ENCODE measurements at places on chromosomes 1 and 21. TPM values are rescaled to one million over a fixed set of nuclear protein-coding genes. Genes with fewer than 3 reads are reported as not detected.

GRCh38 chr1:220804202-220804586 lies 17.5 kb downstream of the MTARC1 start:
- H3K27ac ChIP-seq, result no peak overlapping the region
- H3K4me3 ChIP-seq, result no peak overlapping the region
- DNase-seq, result no peak
- no peaks in the 10 kb centered on the region for H3K4me1 ChIP-seq
- H3K36me3 ChIP-seq, result no peaks in the 10 kb centered on the region
- no peaks in the 10 kb centered on the region for H3K27me3 ChIP-seq

BATF3 gene
- total RNA-seq, result not detected

IL12RB2 gene
- total RNA-seq, result 0.47 TPM

DNA sequence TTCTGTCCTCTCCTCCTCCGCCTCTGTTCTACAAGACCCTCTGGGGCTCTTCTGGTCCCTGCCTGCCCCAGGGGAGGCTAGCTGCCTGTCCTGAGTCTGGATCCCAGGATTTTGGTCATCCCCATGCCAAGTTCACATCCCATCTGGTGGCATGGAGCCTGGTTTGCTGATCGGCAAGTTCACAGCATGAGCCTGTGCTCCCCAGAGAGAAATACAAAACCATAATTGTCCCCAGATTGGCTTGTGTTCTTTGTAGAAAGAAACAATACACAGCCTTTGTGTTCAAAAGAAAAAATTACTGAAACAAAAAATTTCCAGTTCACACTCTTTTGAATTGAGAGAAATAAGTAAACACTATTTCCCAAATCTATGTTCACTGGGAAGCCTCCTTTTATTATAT lies 149.4 kb upstream of the ZC3H12A start:
- H3K27me3 ChIP-seq, result peaks cover 15% of the 10 kb centered on the region
- no peaks in the 10 kb centered on the region for H3K36me3 ChIP-seq
- no peak for DNase-seq
- H3K4me1 ChIP-seq, result no peaks in the 10 kb centered on the region
- H3K4me3 ChIP-seq, result no peak overlapping the region

GRCh38 chr1:15308621-15309027 lies 61.6 kb downstream of the FHAD1 start:
- peak overlapping the region; percentile 97 for H3K27ac ChIP-seq
- no peaks in the 10 kb centered on the region for H3K36me3 ChIP-seq
- DNase-seq, result peak; percentile 28
- H3K27me3 ChIP-seq, result no peaks in the 10 kb centered on the region
- peaks cover 11% of the 10 kb centered on the region for H3K4me1 ChIP-seq

RCSD1 gene
- total RNA-seq, result 0.92 TPM

DNA sequence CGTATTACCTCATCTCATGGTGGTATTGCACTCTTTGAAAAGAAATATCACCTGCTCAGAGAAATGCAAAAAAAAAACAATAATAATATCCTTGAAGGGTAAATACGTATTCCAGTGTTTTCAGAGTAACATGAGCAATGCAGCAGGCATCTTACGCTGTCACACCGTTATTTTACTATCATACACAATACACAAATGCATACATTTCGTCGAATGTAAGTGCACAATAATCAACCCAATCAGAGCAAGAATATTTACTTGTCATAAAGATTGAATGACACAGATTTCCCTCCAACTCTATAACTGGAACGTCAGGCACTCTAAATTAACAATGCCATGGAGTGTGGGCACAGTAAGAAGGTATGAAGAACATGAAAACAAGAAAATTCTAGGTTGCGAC lies 1050.1 kb downstream of the PLA2G4A start:
- no peak for DNase-seq
- no peak overlapping the region for H3K27ac ChIP-seq
- H3K36me3 ChIP-seq, result no peaks in the 10 kb centered on the region
- no peak overlapping the region for H3K4me3 ChIP-seq
- H3K27me3 ChIP-seq, result no peaks in the 10 kb centered on the region
- no peaks in the 10 kb centered on the region for H3K4me1 ChIP-seq

DNA sequence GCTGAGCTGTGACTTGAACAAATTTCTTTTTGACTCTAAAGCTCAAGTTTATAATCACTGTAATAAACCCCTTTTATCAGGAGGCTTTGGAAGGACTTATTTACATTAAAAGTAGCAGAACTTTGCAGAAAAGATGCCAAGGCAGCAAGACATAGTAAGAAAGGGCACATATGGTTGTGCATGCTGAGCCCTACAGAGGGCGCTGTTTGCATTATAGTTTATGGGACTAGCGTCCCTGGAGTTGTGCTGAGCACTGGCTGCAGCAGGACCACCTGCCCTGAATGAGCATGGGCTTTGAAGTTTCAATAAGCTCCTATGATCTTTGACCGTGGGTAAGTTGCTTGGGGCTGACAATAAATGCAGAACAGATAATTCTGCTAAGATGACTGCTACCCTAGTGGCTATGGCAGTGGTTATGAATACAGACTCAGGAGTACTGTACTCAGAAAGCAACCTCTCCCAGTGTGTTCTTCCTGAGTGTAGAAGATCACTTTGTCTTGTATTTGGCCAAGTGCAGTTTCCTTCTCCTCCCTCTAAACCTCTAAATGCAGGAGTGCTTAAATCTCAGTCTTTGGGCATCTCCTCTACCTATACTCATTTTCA lies 45.4 kb upstream of the USP1 start:
- H3K4me3 ChIP-seq, result no peak overlapping the region
- no peaks in the 10 kb centered on the region for H3K27me3 ChIP-seq
- H3K4me1 ChIP-seq, result peaks cover 14% of the 10 kb centered on the region
- peak; percentile 41 for DNase-seq

KPRP gene
- total RNA-seq, result not detected

IL22RA1 gene
- total RNA-seq, result 4.7 TPM

DNA sequence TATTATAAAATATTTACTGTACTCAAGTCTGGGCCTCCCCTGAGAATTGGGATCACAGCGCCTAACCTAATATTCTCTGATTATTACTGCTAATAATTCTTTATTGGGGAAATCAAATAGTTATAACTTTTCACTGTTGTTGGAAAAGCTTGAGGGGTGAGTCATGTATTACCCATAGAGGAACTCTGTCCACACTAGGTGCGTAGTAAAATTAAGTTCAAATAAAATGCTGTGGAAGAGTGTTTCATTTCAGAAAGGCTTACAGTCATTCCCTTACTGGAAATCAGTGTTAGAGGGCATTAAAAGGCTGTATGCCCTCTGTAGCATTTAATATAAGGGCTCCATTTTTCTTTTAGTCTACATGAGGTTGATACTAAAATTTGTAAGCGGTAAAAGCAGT lies 135.0 kb upstream of the NFIA start:
- H3K4me1 ChIP-seq, result no peaks in the 10 kb centered on the region
- no peak overlapping the region for H3K4me3 ChIP-seq
- no peak for DNase-seq
- no peaks in the 10 kb centered on the region for H3K27me3 ChIP-seq
- H3K27ac ChIP-seq, result no peak overlapping the region

TNNT2 gene
- total RNA-seq, result 25.9 TPM

DNA sequence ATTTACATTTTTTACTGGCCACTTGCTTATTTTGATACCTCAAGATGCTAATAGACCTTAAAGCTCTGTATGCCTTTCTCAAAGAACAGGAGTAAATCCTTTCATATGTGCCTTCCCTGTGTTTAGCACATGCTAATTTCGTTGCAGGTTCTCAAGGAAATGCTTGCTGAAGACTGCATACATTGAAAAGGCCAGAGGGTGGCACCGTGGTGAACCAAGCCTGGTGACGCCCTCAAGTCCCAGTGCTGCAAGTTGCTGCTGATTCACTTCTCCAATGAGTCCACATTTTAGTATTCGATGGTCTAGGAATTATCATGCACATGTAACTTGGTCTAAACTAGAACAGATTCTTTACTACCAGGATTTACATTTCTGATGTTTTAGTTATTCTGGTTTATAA lies 94.1 kb downstream of the CLDN17 start:
- H3K4me1 ChIP-seq, result no peaks in the 10 kb centered on the region
- H3K4me3 ChIP-seq, result no peak overlapping the region
- DNase-seq, result peak; percentile 58

DNA sequence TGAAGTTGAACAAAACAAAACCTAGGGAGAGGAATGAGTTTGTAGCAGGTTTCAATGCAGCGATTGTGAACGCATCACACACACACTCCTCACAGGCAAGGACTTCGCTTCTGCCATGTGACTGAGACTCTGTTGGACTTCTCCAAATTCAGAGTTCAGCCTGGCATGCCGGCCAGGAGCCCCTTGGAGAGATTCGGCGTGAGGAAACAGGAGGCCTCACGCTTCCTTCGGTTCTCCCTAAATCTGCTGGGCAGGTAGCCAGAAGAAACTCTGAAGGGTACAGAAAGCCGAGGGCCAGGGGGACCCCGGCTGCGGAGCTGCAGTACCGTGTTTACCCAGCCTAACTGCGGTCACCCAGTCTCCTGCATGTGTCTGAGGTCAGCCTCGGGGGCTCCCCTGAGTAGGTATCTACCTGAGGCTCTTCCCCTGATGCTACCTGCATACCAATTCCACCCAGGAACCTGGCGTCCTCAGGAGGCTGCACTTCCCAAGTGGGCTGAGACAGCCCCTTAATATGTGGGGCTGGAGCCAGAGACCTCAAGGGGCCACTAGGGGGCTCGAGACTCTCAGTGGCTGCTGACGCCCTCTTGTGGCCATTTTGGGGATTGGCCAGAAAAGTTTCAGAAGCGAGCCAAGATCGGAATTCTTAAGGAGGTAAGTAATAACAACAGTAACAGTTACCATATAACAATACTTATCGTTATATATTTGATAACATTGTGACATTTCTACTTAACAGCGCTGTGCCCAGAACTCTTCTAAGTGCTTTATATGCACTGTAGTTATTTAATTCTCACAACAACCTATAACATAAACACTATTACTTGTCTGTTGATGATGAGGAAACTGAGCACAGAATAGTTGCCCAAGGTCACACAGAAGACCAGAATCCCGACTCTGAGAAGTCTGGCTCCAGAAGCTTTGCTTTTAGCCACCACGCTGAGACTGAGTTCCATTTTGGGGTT lies 2.7 kb upstream of the ANXA9 start:
- DNase-seq, result peak; percentile 94
- H3K4me3 ChIP-seq, result no peak overlapping the region
- no peaks in the 10 kb centered on the region for H3K27me3 ChIP-seq

PROK1 gene
- 9.6 TPM for total RNA-seq

- H3K36me3 ChIP-seq, result no peaks in the 10 kb centered on the region
- H3K27ac ChIP-seq, result no peak overlapping the region
- H3K4me3 ChIP-seq, result no peak overlapping the region
- no peaks in the 10 kb centered on the region for H3K27me3 ChIP-seq
These were observed 112.2 kb downstream of the RYR2 start for GRCh38 chr1:237154157-237154556.

MTMR11 gene
- 37.0 TPM for total RNA-seq

GRCh38 chr1:189429610-189430009 lies 1048.1 kb downstream of the BRINP3 start:
- no peaks in the 10 kb centered on the region for H3K27me3 ChIP-seq
- no peak overlapping the region for H3K4me3 ChIP-seq
- H3K27ac ChIP-seq, result no peak overlapping the region
- H3K4me1 ChIP-seq, result peaks cover under 1% of the 10 kb centered on the region
- no peaks in the 10 kb centered on the region for H3K36me3 ChIP-seq
- DNase-seq, result peak; percentile 65

DNA sequence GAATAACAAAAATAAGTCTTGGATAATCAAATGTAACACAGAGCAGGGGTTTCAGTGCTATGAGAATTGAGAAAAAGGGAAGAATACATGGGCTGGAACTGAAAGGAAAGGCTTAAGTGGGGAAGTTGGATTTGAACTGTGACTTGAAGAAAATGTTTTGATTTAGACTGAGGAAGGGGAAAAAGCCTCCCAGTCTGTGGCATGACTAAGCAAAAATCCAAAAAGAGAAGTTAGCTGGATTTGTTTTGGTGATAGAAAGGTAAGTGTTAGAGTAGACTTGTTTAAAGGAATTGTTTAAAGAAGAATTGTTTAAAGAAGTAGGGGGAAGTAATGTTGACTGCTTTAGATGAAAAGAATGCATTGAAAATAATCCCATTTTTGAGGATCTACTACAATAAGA lies 46.0 kb downstream of the KCNK2 start:
- no peak overlapping the region for H3K27ac ChIP-seq
- no peaks in the 10 kb centered on the region for H3K4me1 ChIP-seq
- no peak for DNase-seq

PGBD5 gene
- 2.4 TPM for total RNA-seq

- no peak overlapping the region for H3K27ac ChIP-seq
- H3K4me3 ChIP-seq, result peak overlapping the region; percentile 21
- H3K36me3 ChIP-seq, result no peaks in the 10 kb centered on the region
- peaks cover 7% of the 10 kb centered on the region for H3K4me1 ChIP-seq
- no peak for DNase-seq
- no peaks in the 10 kb centered on the region for H3K27me3 ChIP-seq
These were observed 681 bp upstream of the UBXN10 start for GRCh38 chr1:20184997-20185833.

NVL gene
- 34.7 TPM for total RNA-seq

FCAMR gene
- total RNA-seq, result 0.70 TPM

GRCh38 chr1:185144233-185144632 lies 12.5 kb downstream of the TRMT1L start:
- no peak overlapping the region for H3K4me3 ChIP-seq
- no peaks in the 10 kb centered on the region for H3K4me1 ChIP-seq
- DNase-seq, result no peak
- no peak overlapping the region for H3K27ac ChIP-seq
- no peaks in the 10 kb centered on the region for H3K36me3 ChIP-seq

GRCh38 chr1:244599937-244600350 lies 53.0 kb upstream of the DESI2 start:
- H3K4me3 ChIP-seq, result no peak overlapping the region
- no peaks in the 10 kb centered on the region for H3K36me3 ChIP-seq
- peak overlapping the region; percentile 86 for H3K27ac ChIP-seq
- DNase-seq, result peak; percentile 74
- no peaks in the 10 kb centered on the region for H3K4me1 ChIP-seq

- H3K27me3 ChIP-seq, result no peaks in the 10 kb centered on the region
- DNase-seq, result no peak
- H3K36me3 ChIP-seq, result no peaks in the 10 kb centered on the region
- no peak overlapping the region for H3K4me3 ChIP-seq
These were observed 66.9 kb downstream of the DISC1 start for GRCh38 chr1:231693361-231694074.

DNA sequence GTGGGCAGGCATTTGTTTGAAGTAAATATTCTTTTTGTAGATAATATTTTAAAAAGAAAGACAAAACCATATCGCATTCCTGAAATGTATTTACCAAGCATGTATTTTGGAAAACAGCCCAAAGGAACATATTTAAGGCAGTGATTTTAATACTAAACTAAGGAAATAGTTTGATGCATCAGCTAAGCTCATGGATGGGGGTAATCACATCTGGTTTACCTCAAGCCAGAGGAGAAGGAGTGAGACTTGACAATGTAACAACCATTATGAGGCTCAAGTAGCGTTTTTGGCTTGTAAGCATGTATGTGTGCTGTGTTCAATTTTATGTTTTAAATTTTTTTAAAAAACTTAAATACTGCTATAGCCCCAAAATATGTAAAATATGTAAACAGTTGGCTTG lies 390.5 kb downstream of the DISC1 start:
- H3K27me3 ChIP-seq, result no peaks in the 10 kb centered on the region
- no peak overlapping the region for H3K27ac ChIP-seq
- no peak for DNase-seq
- H3K4me3 ChIP-seq, result no peak overlapping the region
- no peaks in the 10 kb centered on the region for H3K4me1 ChIP-seq

- no peaks in the 10 kb centered on the region for H3K36me3 ChIP-seq
- peak overlapping the region; percentile 82 for H3K27ac ChIP-seq
- peaks cover 8% of the 10 kb centered on the region for H3K4me1 ChIP-seq
- H3K4me3 ChIP-seq, result no peak overlapping the region
- DNase-seq, result peak; percentile 16
These were observed 281.5 kb downstream of the NEGR1 start for GRCh38 chr1:72000809-72001208.

GRCh38 chr1:67969446-67969845 lies 81.0 kb downstream of the DIRAS3 start:
- no peak overlapping the region for H3K4me3 ChIP-seq
- no peaks in the 10 kb centered on the region for H3K27me3 ChIP-seq
- H3K27ac ChIP-seq, result no peak overlapping the region
- no peak for DNase-seq

All from hepatocyte (in vitro differentiated cells).